Fibroblast of lung (primary cell): ENCODE measurements at places on chromosomes 1 and 21. TPM values are rescaled to one million over a fixed set of nuclear protein-coding genes. Genes with fewer than 3 reads are reported as not detected.

DNA sequence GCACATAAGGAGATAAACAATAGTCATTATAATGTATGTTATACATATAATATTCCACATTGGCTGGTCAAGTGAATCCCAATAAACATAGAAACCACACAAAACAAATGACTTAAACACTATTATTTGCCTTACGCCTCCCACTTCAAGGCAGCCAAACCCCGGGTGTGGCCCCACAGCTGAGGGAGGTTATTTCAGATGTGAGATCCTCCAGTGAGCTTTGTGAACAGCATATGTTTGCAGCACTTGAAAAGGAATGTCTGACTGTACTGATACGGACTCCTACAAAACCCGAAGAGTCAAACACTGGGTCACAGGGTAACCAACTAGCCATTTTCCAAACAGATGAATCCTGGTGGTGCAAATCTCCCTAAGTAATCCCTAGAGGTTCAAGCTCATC is 27.1 kb upstream of the DISP1 start:
- peak; percentile 38 for DNase-seq

- DNase-seq, result no peak
Measured at GRCh38 chr1:168421399-168422004, 122.3 kb downstream of the XCL2 start.

- no peak for DNase-seq
Measured at GRCh38 chr1:209534496-209535250, 48.8 kb upstream of the CAMK1G start.

- DNase-seq, result no peak
Measured at GRCh38 chr1:183375381-183375780, 42.8 kb downstream of the NMNAT2 start.

DNA sequence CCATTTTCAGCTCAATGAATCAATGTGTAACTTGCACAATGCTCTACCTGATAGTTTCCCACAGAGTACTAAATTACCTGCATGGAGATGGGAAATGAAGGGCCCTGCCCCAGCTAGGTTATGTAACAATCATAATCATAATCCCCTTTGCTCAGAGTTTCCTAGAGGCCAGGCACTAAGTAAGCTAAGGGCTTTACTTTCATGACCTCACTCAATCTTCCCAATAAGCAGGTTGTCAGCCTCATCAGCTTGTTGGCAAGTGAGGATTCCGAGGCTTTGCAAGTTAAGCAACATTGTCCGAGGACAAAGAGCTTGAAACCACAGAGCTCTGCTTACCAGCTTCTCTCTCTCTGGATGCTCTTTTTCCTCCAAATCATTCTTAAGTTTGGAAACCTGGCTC is 64.1 kb upstream of the NTPCR start:
- no peak for DNase-seq

GRCh38 chr1:3026581-3027391 is 5.5 kb downstream of the ACTRT2 start:
- DNase-seq, result no peak

DNA sequence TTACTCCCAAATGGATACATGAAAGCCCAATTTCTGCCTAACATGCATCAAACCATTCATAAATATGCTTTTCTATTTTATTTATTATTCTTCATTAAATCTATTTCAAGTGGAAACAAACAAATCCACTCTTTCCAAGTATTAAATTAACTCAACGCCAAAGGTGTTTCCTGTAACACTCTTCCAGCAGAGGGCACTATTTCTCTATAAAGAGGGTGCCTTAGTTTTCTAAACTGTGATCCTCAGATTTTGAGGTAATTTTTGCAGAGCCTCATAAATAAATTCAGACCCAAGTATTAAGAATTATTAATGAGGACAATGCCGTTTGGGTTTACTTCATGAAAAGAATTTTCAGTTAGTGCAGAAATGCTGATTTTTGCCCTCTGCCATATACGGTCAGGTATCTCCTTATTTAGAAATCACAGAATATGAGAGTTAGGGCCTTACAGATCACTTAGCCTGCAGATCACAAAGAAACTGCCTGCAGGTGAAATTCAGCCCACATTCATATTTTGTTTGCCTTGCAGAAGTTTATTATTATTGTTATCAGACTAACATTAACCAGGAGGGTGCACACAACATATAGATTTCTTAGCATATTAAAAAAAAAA is 40.1 kb upstream of the MYSM1 start:
- DNase-seq, result peak; percentile 81

DNA sequence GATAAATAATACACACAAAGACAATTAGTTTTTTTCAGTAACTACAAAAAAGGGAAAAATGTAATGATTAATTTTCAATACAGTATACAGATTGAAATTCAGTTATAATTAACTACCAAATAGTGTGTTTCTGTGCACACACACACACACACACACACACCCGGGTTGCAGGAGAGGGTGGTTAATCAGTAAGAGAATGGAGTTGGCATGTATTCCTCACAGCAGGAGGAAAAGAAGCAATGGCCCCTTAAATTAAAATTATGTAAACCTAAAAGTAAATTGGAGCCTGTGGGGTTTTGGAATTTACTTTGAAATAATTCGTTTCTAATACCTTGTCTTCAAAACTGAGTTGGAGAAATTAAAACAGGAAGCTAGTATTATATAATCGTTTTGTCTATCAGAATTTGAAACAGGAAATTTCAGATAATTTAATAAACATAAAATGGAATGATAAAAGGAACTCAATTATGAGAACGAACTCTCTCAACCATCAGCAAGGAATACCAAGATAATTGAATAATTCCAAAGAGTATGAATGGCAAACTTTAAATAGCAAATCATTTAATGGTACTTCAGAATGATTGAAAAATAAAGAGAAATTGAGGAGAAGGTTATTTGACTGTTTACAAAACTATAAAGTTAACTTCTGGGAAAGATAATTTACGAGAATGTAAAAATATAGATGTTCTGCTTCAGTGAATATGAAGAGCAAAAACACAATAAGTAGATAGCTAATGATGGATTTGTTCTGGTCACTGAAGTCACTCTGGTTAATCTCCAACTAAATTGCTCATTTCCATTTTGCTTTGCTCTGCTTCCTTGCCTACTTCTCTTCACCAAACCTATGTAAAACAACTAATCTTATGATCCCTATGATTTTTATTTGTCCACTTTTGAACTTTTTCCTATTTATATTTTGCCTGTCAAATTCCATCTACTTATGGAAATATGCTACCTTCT is 547.9 kb upstream of the ZP4 start:
- DNase-seq, result no peak

GRCh38 chr1:216945538-216946080 is 222.4 kb upstream of the ESRRG start:
- DNase-seq, result no peak

DNA sequence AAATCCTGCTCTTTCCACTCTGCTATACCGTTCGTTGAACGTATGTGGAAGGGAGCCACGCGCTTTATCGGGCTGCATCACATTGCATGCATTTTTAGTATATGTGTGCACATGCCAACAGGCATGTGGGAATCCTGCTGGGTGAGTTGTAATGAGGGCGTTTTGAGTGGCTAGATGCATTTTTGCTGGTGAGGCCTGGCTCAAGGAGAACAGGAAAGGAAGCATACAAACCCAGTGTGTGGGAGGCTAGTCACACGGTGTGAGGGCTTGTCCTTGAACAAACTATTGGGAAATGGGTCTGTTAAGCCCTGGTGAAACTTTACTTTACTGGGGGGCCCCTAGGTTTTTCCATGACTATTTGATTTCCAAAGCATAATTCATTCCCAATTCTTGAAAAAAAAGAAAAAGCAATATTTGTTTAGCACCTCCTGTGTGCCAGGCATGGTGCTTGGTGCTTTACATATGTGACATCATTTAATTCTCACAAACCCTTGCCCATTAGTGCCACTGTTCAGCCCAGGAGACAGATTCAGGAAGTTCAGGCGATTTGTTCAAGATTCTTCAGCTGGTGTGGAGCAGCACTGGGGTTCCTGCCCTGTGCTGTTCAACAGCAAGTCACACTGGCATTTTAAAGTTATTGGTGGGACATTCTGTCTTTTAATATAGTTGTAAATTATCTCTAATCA is 25.6 kb upstream of the JUN start:
- DNase-seq, result peak; percentile 84

- peak; percentile 43 for DNase-seq
Measured at GRCh38 chr1:93905734-93906133, 3.5 kb downstream of the GCLM start.

- DNase-seq, result peak; percentile 87
Measured at GRCh38 chr1:233613252-233614172, at the start of gene KCNK1. Gene KCNK1 (plus strand): TSS chr1:233614106. CDS start chr1:233614172, 66 bp downstream.

GRCh38 chr1:26257222-26257621 is 22.7 kb upstream of the SH3BGRL3 start:
- no peak for DNase-seq

GRCh38 chr21:35791541-35792325 is 268.6 kb downstream of the SETD4 start:
- DNase-seq, result no peak

DNA sequence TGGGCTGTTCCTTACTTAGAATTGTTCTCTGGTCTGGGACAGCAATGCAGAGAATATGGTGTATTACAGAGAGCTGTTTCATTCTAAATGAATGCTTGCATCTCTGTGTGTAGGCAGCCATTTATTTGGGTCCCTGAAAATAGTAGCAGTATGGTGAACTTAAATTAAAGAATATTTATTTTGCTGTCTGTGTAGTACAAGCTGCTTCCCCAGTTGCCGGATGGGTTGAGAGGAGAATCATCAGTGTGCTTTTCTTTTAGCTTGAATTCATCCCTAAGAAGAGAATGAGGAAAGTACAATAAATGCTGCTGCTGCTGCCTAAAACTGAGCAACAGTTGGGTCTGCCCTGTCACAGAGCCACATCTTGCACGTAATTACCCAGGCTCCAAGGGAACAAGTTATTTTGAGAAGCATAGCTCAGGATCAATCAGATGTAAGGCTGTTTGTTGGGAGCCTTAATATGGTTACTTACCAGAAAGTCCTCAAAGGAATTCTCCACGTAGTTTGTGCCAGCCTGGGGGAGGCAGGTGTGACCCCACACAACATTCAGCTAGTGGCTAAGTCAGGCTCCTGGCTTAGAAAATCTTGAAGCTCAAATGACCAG is 16.6 kb downstream of the ACTN2 start:
- DNase-seq, result no peak

GRCh38 chr1:71668065-71668464 is 587.2 kb upstream of the ZRANB2 start:
- DNase-seq, result peak; percentile 14

- no peak for DNase-seq
Measured at GRCh38 chr1:197904126-197904787, 1.8 kb downstream of the C1orf53 start.

DNA sequence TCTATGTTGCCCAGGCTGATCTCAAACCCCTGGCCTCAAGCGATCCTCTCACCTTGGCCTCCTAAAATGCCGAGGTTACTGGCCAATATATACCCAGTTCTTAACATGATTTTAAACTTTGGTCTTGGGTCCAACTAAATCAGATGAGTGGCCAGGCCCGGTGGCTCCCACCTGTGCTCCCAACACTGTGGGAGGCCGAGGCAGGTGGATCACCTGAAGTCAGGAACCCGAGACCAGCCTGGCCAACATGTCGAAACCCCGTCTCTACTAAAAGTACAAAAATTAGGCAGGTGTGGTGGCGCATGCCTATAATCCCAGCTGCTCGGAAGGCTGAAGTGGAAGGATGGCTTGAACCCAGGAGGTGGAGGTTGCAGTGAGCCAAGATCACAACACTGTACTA is 29.6 kb downstream of the TOMM20 start:
- DNase-seq, result no peak

DNA sequence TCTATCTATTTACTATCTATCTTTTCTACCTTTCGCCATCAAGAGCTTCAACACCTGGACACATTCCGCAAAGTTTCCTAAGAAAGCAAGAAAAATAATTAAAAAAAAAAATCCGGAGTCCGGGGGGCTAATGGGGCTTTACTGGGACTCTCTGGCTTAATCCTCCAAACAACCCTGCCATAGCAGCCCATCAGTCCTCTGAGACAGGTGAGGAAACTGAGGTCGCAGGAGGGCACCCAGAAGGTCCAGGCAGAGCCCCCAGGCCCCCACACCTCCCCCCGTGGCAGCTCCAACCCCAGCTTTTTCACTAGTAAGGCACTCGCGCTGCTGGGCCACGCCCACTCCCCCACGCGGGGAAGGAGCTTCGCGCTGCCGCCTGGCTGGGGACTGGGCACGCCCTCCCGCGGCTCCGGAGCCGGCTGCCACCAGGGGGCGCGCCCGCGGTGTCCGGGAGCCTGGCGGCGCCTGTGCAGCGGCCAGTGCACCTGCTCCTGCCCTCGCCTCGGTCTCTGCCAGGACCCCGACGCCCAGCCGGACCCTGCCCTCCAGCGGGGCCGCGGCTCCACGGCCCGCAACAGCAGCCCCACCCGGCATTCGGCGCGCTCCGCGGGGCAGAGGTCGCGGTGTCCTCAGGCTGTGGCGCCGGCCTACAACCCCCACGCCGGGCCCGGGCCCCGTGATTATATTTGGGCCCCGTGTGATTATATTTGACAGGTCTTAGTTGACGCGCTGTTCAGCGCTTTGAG is 54.1 kb upstream of the SAMD11 start:
- DNase-seq, result peak; percentile 16

DNA sequence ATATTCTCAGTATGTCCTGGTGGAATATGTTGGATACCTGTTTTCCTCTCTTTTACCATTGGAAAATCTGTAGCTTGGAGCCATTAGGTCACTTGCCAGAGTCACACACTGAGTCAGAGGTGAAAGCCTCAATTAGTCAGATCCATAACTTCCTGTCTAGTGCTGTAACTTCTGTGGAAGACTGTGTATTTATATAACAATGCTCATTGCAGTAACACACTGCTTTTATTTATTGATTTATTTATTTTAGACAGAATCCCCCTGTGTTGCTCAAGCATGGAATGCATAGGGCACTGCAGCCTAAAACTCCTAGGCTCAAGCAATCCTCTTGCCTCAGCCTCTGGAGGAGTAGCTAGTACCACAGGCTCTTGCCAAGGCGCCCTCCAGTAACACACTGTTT is 1.3 kb upstream of the DOCK7 start:
- DNase-seq, result peak; percentile 80

GRCh38 chr1:100229681-100230443 is 19.8 kb downstream of the DBT start:
- no peak for DNase-seq

Gene KCND3
- 0.66 and 2.3 TPM in 2 replicates for total RNA-seq

Gene TMEM69
- total RNA-seq, result 9.5 and 10.2 TPM in 2 replicates

Gene RXFP4
- not detected in 2 replicates for total RNA-seq

Gene KIF14
- total RNA-seq, result 1.3 and 4.0 TPM in 2 replicates

Gene FCRL1
- not detected in 2 replicates for total RNA-seq

Gene TIAM1
- total RNA-seq, result under 0.01 and 0.51 TPM in 2 replicates

Gene NOS1AP
- total RNA-seq, result under 0.01 and 0.17 TPM in 2 replicates

Gene PDXK
- total RNA-seq, result 46.2 and 47.4 TPM in 2 replicates

Gene PRMT6
- total RNA-seq, result 10.6 and 12.3 TPM in 2 replicates

Gene CYB5RL
- 6.6 and 6.7 TPM in 2 replicates for total RNA-seq
